ENCODE measurements at places on chromosomes 7 and 10. TPM values are rescaled to one million over a fixed set of nuclear protein-coding genes. Genes with fewer than 3 reads are reported as not detected.

- peak; percentile 83 for DNase-seq
Measured at GRCh38 chr7:150937848-150938561, 40.1 kb downstream of the KCNH2 start.

DNA sequence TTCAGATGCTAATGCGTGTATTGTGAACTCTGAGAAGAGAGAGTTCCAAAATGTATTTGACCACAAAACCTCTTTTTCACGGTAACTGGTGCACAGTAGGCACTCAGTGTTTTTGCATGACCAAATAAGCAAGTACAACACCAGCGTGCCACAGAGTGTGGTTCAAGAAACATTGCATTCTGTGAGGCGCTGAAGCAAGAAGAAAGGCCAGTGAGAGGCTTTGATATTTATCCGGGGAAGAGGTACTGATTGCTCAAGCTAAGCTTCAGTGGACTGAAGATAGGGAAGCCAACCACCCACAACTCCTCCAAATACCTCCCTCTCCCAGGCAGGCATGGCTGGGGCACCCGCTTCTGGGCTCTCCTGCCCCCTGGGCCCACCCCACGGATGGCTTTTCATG is 611.2 kb downstream of the SDK1 start:
- DNase-seq: no peak

DNA sequence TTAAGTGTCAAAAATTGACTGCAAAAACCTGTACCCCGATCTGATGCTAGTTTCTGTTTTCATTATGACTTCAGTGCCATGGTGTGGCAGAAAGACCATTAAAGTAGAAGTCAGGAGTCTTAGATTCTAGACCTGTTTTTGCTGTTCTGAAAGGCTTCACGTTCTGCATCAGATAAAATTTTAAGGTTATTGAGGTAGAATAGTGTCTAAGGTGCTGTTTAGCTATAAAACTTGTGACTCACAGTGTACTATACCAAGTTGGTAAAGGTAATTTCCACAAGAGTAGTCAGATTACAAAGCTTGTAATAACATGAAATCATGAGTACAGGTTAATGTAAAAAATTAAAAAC is 38.6 kb downstream of the ZNRF2 start:
- DNase-seq: no peak

DNA sequence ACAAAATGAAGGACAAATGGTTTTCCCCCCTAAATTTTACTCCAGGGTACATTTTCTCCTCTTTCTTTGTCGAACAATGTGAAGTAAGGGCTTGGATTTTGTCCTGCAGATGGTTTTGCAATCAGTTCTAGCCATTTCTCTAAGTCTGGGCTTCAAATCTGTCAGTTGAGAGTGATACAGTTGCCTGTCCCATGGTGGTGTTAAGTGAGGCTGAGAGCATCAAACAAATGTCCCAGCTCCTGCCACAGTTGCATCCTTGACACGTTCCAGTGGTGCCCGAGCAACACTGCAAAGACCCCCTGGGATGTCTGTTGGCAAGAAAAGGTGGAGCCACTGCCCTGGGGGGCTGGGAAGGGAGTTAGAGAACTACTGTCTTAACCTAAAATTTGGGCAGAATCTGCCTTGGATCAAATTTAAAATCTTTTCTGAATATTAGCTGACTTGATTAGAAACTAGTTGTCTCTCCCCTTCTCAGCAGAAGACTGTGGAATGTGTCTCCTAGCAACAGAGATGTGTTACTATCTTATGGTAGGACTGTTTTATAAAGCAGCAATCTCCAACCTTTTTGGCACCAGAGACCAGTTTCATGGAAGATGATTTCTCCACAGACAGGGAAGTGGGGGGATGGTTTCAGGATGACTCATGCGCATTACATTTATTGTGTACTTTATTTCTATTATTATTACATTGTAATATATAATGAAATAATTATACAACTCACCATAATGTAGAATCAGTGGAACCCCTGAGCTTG is 102.0 kb upstream of the STEAP1B start:
- DNase-seq: no peak

RBM48 gene
- total RNA-seq: 5.4 TPM

- no peak for DNase-seq
Measured at GRCh38 chr7:83053965-83054364, 108.7 kb downstream of the PCLO start.

- DNase-seq: no peak
Measured at GRCh38 chr7:141074997-141075396, 1.1 kb downstream of the TMEM178B start.

ATP5MK gene
- 588 TPM for total RNA-seq

- DNase-seq: no peak
Measured at GRCh38 chr7:27737616-27738015, 2.3 kb upstream of the TAX1BP1 start.

ACHE gene
- not detected for total RNA-seq

NOS3 gene
- 0.39 TPM for total RNA-seq

PKD2L1 gene
- total RNA-seq: not detected

DNA sequence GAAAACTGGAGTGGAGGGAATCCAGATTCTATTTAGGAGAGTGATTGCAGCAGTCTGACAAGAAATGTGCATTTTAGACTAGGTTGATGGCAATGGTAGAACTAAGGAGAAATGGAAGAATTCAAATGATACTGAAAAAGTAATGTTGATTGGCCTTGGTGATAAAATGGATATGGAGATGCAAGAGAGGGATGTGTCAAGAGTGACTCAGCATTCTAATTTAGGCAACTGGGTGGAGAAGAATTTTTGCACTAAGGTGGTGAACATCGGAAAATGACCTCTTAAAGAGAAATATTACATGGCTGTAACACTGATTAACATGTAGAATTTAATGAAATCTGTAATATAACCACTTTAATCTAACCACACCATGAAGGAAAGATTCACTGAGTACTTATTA is 806.5 kb downstream of the PHTF2 start:
- no peak for DNase-seq

DNA sequence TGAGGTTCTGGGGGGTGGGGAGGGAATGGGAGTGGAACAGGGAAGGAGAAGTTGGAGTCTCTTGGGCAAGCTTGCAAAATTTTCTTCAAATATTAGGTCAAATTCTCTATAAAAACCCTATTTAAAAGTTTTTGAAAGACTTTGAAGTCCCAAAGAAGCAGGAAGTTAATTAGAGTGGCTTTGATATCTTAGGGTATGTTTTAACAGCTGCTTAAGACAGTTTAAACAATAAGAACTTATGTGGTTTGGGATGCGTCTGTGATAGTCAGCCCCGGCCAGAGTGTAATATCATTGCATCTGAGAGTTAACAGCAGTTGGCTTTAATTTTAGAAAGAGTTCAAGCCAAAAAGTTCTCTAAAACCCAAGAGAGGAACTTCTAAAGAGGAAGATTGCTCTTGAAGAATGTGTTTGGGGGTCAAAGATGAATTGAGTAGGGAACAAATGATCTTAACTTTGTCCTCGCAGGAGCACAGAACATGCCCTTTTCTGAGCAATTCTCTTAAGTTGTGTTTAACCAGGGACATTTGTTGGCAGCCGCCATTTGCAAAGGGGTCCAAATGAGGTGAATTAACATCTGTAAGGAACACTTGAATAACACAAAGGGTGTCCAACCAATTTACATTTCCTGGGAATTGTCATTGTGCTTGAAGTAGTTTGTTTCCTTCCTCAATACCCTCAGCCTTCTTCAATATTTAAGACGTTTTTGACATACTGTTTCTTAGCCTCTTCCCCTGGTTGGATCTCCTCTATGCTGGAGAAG is 182.4 kb downstream of the PTEN start:
- no peak for DNase-seq

GRCh38 chr7:25881317-25882037 is 270.5 kb upstream of the NFE2L3 start:
- no peak for DNase-seq

- DNase-seq: peak; percentile 15
Measured at GRCh38 chr7:137753067-137753466, 93.7 kb downstream of the DGKI start.

GRCh38 chr7:3191548-3191947 is 109.5 kb upstream of the SDK1 start:
- no peak for DNase-seq

RASSF4 gene
- total RNA-seq: 0.57 TPM

GRCh38 chr7:35253460-35253709 is 515 bp downstream of the TBX20 start:
- no peak for DNase-seq

- peak; percentile 72 for DNase-seq
Measured at GRCh38 chr10:14820010-14820774, 17.6 kb downstream of the CDNF start.

TRIM50 gene
- not detected for total RNA-seq

DNA sequence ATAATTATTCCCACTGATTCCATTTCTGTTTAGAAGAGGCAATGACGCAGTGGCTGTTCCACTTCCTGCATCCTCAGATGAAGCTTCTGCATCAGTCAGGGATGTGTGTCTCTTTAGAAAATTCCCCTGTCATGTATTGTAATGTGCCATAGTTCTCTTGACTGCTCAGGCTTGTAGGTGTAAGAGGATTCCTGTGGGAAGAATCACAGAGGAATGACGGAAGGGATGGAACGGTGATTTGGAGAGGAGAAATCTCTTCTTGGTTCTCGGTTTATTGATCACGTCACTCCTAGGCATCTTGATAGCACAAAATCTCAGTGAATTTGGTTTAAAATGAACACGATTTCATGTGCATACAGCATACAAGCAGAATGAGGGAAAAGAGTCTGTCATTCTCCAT is 69.8 kb upstream of the PRKCQ start:
- DNase-seq: no peak
